WERI-Rb-1 (cell line): ENCODE measurements at places on chromosomes 7 and 10.

GRCh38 chr7:157444011-157444842 lies 107.4 kb downstream of the DNAJB6 start:
- no peak for DNase-seq

DNA sequence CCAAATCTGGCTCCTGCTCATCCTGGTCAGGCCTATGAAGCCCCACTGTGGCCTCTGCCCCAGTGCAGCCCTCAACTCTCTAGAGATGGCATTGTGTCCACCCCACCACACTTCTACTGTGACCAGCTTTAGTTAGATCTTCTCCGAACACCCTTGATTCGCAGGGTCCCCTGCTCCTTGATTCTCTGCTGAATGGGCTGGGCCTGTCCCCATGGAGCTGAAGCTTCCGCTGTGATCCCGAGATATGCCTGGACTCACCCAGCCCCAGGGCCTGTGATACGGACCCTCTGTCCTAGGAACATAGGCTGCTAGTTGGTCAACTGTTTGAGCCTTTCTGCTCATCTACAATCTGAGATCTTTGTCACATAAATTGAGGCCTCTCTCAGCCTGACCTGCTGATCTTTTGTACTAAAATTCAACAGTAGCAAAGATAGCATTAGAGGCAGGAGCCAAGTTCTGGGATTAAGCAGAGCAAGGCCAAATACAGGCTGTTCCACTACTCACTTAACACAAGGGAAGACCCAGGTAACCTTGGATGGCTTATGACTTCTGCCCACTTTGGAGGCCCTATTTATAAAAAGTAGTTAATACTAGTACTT lies 6.5 kb upstream of the PPIF start:
- DNase-seq, result no peak

GRCh38 chr10:13354783-13355182 lies 6.7 kb upstream of the SEPHS1 start:
- no peak for DNase-seq

DNA sequence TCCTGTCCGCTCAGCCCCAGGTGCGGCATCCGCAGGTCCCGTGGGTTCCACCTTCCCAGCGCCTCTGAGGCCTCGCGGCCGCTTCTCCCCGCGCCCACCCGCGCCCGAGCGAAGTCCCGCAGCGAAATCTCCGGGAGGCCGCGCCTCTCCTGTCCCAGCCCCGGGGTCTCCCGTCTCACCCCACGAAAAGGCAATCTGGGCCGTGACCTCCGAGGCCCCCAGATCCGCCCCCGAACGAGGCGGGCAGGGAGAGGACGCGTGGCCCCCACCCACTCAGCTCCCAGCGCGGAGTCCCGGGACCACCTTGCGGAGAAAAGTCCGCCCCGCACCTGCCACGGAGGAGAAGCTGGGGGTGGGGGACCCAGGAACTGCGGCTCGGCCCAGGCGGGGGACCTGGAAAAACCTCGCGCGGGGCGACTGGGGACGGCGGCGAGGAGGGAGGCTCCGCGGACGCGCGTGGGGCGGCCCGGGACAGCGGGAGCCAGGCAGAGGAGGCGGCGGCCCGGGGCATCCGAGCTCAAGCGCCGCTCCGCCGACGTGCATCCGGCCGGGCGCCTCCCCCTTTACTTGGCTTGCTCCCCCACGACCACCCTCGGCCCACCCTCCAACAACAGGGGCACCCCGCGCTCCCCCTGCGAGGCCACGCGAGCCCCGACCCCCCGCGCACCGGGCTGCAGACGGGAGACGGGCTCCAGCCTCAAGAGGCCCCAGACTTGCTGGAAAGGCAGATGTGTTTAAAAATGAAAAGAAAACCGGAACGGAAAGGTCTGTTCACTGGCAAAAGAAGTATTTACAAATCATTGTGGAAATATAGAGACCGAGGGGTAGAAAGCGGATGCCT lies 33.0 kb upstream of the RNF32 start:
- DNase-seq, result no peak

DNA sequence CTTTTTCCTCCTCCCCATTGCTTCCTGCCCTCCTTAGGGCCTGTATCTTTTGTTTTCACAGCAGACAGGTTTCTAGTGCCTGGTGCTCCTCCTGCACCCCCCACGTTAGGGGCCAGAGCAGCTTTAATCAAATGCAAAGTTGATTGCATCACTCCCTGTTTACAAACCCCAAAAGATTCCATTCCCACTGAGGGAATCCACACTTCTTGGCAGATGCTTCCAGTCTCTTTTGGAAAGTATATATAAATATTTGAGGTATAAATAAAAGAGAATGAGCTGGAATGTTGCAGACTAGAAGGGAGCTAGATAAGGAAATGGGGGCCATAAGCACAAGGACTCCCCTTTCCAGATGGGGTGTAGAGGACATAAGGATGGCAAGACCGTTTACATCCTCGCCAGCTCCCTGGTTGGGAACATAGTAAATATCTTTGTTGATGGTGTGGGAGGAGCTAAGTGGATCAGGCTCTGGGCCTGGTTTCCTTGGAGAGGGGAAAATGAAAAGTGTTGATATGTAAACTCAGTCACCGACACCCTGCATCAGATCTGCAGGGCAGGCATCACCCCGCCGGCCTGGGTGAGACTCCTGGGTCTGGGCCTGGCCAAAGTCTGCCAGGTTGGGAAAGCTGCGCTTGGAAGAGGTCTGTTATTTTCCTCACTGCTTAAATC lies 6.2 kb downstream of the RARRES2 start:
- DNase-seq, result no peak

DNA sequence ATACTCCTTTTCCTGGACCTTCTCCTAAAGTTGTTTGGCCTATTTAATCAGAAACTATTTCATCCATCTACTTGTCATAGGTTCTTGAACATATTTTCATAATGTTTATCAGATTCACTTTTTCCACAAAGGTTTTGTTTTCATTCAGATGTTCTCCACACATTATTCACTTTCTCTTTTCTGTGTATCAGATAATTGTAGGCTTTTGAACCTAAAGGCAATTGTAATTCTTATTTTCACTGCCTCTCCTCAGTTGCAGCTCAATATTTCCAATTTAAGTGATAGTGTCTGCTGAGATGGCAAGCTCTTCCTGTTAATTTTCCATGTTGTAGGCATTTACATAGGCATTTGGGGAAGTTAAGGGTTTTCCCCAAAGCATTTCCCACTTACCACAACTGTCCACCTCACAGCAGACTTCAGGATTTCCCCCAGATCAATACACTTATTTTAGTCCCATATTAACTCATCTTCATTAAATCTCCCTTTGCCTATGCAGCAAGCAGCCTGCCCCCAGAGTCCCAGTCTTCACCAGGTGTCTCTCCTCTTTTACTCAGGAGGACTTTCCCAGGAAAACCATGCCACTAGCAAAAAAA lies 12.3 kb upstream of the IKZF1 start:
- no peak for DNase-seq

GRCh38 chr7:29482056-29482455 lies 81.6 kb upstream of the PRR15 start:
- DNase-seq, result no peak

DNA sequence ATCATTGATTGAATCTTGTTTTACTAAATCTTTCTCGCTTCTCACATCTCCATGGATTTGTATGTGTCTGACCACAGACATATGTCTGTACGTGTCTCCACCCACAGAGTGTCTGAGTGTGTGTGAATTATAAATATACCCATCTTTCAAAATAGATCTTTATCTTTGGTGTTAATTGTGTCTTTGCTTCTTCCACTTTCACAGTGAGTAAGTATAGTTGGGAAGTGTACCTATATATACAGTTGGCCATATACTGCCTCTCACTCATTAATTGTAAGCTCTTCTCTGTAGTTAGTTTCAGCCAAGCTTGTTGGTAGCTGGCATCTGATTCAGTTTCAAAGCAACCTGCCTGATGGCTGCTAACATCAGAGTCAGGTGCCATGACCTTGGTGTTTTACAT lies 18.4 kb downstream of the EEPD1 start:
- no peak for DNase-seq

- no peak for DNase-seq
Observed at GRCh38 chr7:110507832-110508231, 583.1 kb upstream of the LRRN3 start.

- no peak for DNase-seq
Observed at GRCh38 chr10:84329986-84330651, 1.7 kb downstream of the CCSER2 start.

DNA sequence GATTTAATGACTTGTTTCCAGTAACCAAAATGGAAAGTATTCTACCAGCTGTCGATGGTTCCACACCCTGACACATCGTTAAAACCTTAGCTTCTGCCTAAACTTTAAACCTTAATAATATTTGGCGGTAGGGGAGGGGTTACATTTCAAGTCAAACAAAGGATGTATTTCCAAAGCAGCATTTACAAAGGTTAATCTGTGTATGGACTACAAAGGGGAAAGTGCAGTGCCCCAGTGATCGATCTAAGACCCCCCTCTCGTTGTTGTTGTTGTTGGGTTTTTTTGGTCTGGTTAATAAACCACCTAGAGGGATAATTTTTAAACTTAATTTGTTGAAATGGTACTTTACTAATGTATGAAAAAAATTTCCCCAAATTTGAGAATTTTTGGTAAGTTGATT lies 1.1 kb upstream of the STEAP2 start:
- no peak for DNase-seq

DNA sequence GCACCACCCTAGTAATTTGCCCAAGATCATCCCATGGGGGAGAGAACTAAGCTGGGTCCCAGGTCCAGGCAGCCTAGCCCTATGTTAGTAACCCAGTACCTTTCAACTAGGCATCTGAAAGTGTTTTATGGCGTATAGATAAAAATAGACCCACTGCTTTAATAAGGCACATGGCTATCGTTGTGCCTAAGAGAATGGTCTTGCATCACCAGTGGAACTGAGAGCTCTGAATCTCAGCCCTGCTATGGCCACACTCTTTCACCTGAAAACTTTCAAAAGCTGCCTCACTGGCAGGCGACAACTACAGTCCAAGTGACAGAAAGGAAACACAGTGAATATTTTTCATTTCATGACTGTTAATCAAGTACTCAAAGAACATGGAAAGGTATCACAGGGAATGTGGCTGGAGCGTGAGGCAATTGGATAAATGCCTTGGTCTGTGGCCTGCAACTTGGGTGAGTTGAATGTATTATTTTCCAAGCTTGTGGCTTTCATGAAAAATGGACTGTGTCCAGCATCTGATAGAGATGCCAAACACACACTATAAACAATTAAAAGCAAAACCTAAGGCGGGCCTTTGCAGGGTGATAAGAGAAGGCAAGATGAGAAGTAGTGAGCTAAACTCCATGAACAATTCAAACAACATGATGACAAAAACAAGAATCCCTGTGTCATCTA lies 18.0 kb upstream of the SFMBT2 start:
- DNase-seq, result no peak

GRCh38 chr10:111598433-111599059 lies 521.7 kb downstream of the ADRA2A start:
- peak; percentile 74 for DNase-seq

GRCh38 chr10:127995939-127996338 lies 89.0 kb downstream of the PTPRE start:
- no peak for DNase-seq

GRCh38 chr7:90655566-90655965 lies 59.4 kb downstream of the CDK14 start:
- no peak for DNase-seq

GRCh38 chr7:156157409-156158012 lies 345.2 kb upstream of the SHH start:
- no peak for DNase-seq

- no peak for DNase-seq
Observed at GRCh38 chr7:70052691-70053090, 454.4 kb downstream of the AUTS2 start.

DNA sequence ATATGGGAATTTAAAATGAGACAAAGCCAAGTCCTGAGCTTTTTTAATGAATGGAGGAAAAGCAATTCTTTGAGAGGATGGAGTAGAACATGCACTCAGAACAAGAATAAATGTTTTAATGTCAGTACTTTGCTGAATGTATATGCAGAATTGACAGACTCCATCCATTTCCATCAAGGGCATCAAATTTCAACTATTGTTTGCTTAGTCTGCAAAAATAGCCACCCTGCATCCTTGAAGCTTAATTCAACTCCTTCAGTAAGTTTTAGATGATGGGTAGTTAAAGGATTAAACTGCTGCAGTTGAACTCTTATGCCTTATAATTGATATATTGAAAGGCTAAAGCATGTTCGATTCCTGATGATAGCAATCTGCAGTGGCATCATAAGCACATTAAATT lies 99.7 kb upstream of the IFRD1 start:
- no peak for DNase-seq

GRCh38 chr10:31126593-31126992 lies 94.9 kb upstream of the ZNF438 start:
- DNase-seq, result no peak

DNA sequence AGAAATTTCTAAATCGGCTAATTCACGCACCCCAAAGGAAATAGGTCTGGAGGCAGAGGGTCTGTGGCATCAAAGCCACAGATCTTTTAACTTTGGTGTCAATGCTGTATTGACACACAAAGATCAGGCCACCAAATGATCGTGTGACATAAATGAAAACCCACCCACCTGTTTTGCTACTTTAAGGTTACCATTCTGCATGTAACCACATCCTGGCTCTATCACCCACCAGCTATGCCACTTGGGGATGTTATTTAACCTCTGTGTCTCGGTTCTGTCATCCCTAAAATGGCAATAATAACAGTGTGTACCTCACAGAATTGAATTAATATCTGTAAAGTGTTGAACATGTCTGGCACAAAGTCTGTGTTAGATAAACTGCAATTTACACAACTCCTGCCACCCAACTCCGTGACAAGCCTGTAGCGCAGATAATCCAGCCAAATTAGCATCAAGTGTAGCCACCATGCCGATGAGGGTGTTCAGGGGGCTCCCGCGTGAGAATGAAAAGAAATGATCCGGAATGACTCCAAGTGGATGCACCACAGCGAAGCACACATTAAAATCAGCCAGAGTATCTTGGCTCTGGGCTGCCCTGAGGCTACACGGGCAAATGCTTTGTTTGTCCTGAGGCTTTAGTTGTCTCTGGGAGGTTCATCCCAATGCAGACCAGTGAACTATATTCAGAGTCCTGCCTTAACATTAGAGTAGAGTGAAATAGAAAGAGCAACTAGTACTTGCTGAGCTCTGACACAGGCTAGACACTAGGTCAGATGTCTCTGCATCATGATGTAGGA lies 158.4 kb upstream of the NEBL start:
- DNase-seq, result no peak

GRCh38 chr7:20450536-20450935 lies 119.8 kb downstream of the ITGB8 start:
- DNase-seq, result no peak

- no peak for DNase-seq
Observed at GRCh38 chr10:44260286-44260928, 124.5 kb downstream of the CXCL12 start.

- peak; percentile 63 for DNase-seq
Observed at GRCh38 chr10:92517034-92517655, 56.7 kb downstream of the IDE start.

DNA sequence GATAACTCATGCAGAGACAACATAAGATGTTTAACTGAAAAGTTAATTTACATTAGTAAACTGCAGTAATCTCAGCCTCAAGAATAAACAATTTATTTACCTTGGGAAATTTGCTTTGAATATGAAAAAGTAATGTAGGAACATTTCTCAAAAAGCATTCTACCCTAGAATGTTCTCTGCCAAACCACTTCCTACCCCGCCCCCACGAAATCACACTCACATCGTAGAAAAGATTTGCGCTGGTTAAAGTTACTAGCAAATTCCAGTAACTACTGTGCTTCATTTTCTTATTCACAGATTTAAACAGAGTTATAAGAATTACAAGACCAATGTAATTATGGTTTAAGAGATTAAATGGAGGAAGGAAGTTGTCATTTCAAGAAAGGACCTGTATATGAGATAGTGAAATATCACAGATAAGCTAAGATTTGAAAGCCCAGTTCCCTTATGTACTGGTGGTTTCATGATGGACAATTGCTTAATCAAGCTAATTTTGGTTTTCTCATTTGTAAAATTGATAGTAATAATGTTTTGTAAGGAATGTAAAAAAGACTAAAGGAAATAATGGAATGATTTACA lies 175.4 kb downstream of the GNAI1 start:
- DNase-seq, result no peak
